Right renal pelvis (tissue), 4 donors: ENCODE measurements at places on chromosomes 11 and 22. TPM values are rescaled to one million over a fixed set of nuclear protein-coding genes. Genes with fewer than 3 reads are reported as not detected.
A peak's percentile ranks its signal among the peaks of the same experiment; 100 is the strongest.

Gene LRRC32
- 72.6 TPM for polyA plus RNA-seq

Gene ESRRA
- 18.2 TPM for polyA plus RNA-seq

Gene NAALADL1
- polyA plus RNA-seq = 14.0 TPM

Gene MMP8
- not detected for polyA plus RNA-seq

Gene CD82
- polyA plus RNA-seq = 18.7 TPM

Gene PEX26
- 33.7 TPM for polyA plus RNA-seq

Gene UBQLNL
- 0.53 TPM for polyA plus RNA-seq

Gene SCGB1C1
- not detected for polyA plus RNA-seq

Gene VSIG2
- polyA plus RNA-seq = 17.1 TPM

Gene GLYAT
- polyA plus RNA-seq = 164 TPM

Gene HBE1
- polyA plus RNA-seq = 11.6 TPM

Gene ELMOD1
- polyA plus RNA-seq = 0.20 TPM

DNA sequence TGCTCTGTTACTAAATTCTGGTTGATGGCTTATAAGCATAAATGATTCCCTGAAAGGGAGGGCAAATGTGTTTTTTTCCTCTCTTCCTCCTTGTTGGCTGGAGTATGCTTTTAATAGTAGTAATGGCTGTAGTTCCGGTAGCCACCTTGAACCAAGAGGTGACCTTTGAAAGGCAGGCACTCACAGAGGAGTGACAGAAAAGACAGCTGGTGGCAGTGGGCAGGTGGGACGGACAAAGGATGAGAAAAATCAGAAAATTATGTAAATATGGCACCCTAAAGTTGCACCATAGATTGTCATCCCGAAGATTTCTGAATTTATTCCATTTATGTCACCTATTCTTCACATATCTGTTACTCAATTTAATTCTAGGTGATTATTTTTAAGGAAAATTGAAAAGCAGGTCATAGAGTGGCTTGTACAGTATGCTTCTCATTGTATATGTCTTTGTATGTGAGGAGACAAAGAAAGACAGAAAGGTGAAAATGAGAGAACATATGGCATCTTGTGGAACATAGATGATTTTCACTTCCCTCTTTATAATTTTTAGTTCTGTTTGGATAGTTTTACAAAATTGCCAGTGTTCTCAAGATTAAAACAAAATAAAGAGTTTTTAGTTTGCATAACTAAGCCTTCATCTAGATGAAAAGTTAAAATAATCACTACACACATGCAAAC, 17.0 kb downstream of the CASP12 start:
- DNase-seq = no peak

DNA sequence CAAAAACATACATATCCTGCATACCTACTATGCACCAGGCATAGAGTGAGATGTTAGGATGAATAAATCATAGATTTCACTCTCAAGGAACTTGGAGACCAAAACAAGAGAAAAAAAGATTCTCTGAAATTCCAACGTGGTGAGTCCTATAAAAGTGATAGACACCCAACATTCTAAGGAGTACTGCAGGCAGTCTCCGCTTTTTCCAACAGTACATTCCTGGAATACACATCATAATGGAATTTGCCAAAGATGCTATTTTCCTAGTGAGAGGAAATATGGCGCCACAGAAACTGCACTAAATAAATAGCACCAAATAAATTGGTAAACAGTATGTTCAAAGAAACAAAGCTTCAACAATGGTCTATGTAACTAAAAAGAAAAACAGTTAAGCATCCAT, 6.0 kb downstream of the TMEM123 start:
- DNase-seq = no peak

DNA sequence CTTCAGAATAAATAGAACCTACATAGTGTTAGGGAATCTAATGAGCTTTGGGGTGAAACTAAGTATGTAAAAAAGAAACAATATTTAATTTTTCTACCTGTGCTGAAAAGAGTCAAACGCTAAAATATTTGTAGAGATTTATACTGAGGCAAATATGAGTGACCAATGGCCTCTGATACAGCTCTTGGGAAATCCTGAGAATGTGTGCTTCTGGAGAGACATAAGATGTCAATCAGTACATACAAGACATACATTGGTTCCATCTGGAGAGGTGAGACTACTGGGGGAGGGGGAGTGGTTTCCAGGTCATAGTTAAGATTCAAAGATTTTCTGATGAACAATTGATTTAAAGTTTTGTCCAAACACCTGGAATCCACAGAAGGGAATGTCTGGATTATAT, 970 bp downstream of the ASRGL1 start:
- DNase-seq = no peak

DNA sequence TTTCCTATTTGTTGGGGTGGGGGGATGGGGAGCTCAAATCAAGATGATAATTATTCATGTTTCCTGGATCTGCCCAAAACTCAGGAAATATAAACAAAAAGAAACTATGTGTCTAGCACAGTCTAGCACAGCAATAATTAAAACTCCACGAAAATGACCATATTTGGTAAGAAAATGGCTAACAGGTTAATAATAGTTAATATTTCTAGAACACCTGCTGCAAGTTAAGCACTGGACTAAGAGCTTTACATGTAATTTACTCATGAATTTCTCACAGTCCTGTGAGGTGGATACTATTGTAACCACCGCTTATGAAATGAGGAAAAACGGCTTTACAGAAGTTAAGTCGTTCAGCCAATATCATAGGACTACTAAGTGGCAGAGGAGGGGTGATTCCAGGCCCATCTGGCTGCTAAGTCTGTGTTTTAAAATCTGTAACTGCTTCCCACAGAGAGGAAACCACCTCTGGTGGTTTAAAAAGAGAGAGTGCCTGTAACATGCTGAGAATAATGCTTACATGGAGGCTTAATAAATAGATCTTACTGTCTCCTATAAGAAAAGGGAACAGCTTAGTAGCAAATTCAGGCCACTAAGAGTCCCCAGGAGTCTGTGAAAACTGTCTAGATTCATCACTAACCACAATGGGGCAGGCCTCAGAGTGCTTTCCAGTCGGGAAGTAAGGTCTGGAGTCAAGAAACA, 11.0 kb upstream of the AMOTL1 start:
- no peak for DNase-seq

- DNase-seq = no peak
Measured at GRCh38 chr11:115869780-115870431, 365.7 kb upstream of the CADM1 start.

GRCh38 chr22:49381595-49382450, 445.9 kb downstream of the BRD1 start:
- DNase-seq = no peak

DNA sequence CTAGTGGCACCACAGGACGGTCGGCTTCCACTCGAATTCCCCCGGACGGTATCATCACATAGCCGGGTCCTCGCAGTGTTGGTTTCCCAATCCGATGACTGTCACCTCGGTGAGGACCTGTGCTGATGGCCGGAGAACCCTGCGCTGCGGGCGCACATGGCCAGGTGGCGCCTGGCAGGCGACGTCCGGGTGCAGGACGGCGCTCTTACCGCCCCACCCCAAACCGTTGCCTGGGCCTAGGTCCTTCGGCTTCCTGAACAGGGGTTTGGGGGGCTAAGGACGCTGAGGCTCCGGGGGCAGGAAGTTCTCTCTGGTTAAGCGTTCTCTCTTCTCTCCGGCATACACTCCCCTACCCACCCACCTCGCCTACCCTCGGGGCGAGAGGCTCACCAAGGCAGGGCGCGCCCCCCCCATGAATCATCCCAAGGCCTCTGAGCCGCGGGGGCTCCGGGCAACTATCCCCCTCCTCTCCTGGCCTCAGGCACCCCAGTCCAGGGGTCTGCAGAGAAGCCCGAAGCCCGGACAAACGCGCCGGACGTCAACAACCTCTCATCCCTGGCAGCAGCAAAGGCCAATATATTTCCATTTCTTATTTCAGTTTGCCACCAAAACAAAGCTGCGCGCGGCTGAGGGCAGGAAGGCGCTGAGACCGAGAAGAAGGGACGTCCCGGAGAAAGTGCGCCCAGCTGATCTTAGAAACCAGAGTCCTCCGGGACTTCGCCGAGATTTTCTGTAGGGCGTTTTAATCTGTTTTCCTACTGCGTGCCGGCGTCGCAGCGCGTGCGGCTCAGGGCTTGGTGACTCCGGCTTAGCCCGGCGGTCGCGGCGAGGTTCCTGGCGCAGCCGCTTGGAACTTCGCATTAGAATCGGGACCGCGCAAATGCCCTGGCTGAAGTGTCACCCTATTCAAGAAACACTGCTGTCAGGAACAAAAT, 5.6 kb downstream of the ALX4 start:
- no peak for DNase-seq

DNA sequence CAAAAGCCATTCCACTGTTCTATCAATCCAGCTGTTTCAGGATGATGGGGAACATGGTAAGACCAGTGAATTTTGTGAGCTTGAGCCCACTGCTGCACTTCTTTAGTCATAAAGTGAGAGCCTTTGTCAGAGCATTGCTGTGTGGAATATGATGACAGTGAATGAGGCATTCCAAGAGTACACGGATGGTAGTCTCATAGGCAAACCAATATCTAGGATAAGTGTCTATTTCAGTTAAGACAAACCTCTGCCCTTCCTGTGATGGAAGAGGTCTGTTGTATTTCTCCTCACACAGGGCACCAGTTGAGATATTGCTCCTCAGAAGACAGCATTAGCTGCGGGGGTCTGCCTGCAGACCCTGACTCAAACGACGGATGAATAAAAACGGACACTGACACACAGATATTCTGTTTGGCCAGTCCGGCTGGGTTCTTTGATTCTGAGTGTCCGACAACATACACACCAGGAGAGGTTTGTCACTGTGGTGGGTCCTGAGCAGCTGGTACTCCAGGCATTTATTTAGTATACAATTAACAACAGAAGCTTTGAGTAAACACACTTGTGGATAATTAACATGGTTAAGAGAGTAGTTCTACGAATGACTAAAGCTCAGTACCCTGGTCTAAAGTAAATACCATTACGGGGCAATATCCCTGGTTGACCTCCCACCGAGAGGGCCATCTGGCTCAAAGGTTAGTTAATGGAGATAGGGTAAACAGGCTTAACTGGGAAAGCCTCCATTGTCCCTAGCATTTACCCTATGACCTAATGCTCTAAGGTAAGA, 121.7 kb downstream of the ZNF280B start:
- DNase-seq = no peak

- DNase-seq = no peak
Measured at GRCh38 chr22:31398231-31398630, 1.2 kb upstream of the DRG1 start.

DNA sequence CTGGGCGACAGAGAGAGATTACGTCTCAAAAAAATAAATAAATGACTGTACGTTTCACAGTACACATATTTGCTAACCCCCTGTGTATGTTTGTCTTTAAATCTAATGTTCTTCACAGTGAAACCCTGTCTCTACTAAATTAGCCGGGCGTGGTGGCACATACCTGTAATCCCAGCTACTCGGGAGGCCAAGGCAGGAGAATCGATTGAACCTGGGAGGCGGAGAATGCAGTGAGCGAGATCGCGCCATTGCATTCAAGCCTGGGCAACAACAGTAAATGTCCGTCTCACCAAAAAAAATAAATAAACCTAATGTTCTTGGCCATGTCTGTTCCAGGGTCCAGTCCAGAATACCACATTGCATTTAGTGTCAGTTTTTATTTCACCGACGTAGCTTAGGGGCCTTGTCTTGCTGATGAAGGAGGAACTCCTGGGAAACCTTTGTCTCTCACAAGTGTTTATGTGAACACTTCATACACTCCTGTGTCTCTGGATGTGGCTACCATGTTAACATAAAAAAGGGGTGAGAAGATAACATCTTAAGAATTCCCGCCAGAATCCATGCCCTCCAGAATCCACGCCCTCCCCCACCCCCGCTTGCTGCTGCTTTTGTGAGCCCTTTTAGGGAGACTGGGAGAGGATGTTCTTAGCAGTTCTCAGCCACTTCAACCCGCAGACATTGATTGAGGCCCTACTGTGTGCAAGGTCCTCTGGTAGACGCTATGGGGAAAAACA, 5.0 kb upstream of the SERHL2 start:
- no peak for DNase-seq

GRCh38 chr11:65448418-65449105, 26.0 kb downstream of the NEAT1 start:
- DNase-seq = no peak

DNA sequence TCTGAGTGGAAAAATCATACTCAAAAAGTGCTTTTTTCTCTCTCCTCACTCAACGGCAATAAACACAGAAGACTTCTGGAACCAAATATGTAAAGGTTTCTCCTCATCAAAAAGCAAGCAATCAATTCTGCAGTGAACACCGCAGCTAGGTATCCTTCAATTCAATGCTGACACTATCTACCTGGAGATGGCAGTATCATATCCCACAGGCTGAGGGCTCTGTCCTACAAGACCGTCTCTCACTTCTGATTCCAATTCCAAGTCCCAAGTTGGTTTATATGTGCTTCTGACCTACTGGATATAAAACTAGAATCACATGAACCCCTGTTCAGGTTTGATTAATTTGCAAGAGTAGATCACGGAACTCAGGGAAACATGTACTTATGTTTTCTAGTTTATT, 59.7 kb upstream of the LUZP2 start:
- DNase-seq = no peak

GRCh38 chr11:123086305-123086704, 24.4 kb upstream of the HSPA8 start:
- no peak for DNase-seq

DNA sequence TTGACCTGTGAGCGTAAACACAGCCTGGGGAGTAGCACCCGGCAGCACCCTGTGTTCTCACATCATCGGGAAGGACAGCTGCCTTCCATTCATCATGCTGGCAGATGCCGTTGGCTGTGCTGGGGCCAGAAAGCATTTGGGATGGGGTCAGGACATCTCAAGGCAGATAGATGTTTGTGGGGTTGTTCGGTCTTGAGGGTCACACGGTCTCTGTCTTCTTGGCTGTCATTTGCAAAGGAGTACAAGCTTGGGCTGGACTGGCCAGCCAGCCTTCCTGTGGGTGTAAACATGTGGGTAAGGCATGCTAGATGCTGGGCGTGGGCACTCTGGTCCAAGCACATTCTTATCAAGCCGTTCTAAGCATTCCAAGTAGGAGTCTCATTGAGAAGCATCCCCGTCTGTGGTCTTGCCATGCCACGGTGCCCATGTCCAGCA, 81.4 kb downstream of the TBC1D22A start:
- no peak for DNase-seq

- no peak for DNase-seq
Measured at GRCh38 chr22:40220316-40221054, 42.8 kb downstream of the TNRC6B start.

- DNase-seq = no peak
Measured at GRCh38 chr11:117201658-117202305, 2.6 kb downstream of the TAGLN start.

DNA sequence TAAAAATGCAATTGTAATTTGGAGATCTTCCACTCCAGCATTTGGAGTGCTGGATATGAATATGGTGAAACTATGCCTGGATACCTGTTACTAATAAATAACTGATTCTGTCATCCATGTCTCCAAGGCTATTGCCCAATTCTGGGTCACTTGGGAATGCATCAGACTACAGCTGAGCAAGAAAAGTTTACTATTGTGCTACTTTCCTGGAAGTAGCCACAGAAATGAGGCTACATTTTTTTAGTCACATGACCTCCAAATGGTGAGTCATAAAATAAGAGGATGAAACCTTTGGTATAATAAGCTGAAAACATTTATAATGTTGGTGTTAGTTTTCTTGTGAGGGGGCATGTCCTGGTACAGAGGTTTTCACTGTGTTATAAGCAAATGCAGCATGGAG, 44.4 kb downstream of the DCDC1 start:
- no peak for DNase-seq

- no peak for DNase-seq
Measured at GRCh38 chr11:20208622-20209111, 48.4 kb upstream of the DBX1 start.

GRCh38 chr22:49724893-49725489, 102.7 kb downstream of the BRD1 start:
- peak; percentile 27 for DNase-seq

- DNase-seq = no peak
Measured at GRCh38 chr11:15988693-15989231, 367.6 kb downstream of the SOX6 start.

GRCh38 chr22:24765166-24765565, 9.4 kb downstream of the PIWIL3 start:
- no peak for DNase-seq
